ENCODE measurements at places on chromosomes 13 and 19.

DNA sequence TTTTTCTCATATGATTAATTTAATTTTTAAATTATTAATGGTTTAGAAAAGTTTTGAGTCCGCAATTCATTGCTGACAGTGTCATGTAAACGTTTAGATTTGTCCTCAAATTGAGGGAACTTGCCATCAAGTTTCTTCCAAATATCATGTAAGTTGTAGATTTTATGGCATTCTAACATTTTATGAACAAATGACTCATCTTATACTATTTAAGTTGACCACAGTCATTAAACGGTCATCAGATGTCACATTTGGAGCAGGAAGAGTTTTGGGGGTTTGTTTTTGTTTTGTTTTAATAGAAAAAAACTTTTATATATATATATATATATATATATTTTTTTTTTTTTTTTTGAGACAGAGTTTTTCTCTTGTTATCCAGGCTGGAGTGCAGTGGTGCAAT is 4.3 kb downstream of the ZNF114 start:
- DNase-seq: no peak

- no peak for DNase-seq
Observed at GRCh38 chr19:16544473-16545231, 2.4 kb upstream of the CHERP start.

GRCh38 chr13:106373304-106373988 is 162.0 kb downstream of the EFNB2 start:
- no peak for DNase-seq

GRCh38 chr19:38698225-38699026 is 45.8 kb downstream of the CAPN12 start:
- no peak for DNase-seq

GRCh38 chr13:45799451-45799850 is 52.1 kb downstream of the SIAH3 start:
- DNase-seq: no peak

DNA sequence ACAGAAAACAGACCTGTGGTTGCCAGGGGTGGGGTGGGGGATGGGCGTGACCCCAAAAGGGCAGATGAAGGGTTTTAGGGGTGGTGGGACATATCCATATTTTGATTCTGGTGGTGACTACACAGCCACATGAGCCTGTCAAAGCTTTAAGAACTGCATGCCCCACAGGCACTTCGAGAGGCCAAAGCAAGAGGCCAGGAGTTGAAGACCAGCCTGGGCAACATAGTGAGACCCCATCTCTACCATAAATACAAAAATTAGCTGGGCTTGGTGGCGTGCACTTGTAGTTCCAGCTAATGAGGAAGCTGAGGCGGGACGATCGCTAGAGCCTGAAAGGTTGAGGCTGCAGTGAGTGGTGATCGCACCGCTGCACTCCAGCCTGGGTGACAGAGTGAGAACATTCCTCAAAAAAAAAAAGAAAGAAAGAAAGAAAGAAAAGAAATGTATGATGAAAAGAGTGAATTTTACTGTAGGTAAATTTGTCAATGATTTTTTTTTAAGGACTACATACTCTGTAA is 18.9 kb upstream of the BCL3 start:
- DNase-seq: no peak

GRCh38 chr13:24361852-24362366 is 52.5 kb downstream of the C1QTNF9 start:
- DNase-seq: no peak

GRCh38 chr13:96817336-96817941 is 176.8 kb downstream of the OXGR1 start:
- no peak for DNase-seq

DNA sequence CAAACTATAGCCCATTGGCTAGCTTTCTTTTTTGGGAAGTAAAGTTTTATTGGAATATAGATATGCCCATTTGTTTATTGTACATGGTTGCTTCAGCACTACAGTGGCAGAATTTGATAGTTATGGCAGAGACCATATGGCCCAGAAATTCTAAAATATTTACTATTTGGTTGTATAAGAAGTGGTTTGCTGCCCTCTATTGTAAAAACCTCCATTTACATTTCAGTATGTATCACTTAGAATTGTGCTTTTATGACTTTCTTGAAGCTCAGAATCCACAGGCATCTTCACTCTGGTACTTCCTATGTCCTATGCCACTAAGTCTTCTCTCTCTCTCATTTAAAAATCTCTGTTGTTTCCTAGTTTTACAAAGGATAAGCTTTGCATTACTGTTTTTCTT is 37.7 kb downstream of the DLEU7 start:
- no peak for DNase-seq

GRCh38 chr19:42229855-42230351 is 9.8 kb downstream of the ZNF526 start:
- no peak for DNase-seq

GRCh38 chr19:43610493-43610892 is 1.4 kb upstream of the SRRM5 start:
- no peak for DNase-seq

DNA sequence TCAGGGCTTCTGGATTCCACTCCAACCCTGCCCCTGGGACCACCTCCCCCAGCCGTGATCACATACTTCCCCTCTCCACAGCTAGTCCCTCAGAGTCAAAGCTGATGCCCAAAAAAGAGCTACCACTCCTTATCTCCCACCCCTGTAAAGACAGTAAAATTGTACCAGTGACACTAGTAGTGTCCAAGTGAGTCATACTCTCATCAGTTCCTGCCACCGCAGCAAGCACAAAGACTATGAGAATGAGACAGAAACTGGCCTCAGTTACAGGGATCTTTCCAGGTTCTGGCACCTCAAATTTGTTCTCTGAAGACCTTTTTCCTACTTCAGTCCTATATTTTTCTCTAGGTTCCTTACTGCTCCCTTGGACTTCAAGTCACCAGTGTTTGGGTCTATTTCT is 144.2 kb downstream of the SPRY2 start:
- DNase-seq: no peak

DNA sequence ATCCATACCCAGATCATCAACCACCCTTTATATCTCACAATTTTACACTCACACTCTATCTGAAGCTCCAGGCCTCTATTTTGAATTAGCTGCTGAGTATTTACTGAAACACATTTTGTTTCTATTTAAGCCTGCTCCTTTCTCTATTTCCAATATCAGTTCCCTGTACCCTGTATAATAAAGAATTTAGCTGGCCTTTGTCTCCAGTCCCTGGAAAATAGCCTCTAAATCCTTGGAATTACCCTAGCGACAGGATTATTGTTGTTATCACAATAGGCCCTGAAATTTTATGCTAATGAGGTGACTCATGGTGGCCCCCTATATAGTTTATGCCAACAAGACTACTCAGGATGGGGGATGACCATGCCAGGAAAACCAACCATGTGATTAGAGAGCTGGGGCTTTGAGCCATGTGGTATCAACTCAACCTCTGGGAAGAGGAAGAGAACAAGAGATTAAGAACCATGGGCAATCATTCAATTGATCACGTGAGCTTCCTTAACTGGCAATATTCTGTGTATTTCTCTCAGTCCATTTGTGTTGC is 72.7 kb downstream of the KATNAL1 start:
- DNase-seq: no peak

DNA sequence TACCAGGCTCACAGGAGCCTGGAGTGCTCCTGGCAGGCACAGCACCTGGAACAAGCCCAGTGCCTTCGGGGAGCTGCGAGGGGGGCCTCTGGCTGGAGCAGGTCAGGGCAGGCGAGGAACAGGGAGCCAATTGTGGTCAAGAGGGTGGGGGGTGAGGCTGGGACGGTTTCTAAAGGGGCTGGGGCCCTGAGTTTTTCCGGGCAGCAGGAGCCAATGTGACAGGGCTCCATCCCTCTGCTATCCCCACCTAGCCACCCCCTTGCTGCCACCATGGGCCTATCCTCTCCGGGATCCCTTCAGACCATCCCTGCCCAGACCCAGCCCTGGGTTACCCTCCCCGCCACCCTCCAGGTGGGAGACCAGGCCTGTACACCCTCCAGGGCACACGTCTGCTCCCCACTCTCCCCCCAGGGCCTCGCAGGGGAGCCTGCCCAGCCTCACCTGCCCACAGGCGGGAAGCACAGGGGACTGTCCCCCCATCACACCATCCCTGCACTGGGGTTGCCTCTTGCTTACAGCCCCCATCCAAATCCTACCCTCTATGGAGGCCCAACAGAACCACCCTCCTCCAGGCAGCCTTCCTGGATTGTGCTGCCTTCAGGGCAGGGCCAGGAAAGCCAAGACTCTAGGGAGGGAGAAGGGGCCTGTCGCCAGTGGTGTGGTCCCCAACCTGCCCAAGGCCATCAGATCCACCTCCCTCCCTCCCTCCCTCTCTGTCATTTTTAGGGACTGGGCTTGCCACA is 121.0 kb downstream of the URI1 start:
- DNase-seq: no peak

DNA sequence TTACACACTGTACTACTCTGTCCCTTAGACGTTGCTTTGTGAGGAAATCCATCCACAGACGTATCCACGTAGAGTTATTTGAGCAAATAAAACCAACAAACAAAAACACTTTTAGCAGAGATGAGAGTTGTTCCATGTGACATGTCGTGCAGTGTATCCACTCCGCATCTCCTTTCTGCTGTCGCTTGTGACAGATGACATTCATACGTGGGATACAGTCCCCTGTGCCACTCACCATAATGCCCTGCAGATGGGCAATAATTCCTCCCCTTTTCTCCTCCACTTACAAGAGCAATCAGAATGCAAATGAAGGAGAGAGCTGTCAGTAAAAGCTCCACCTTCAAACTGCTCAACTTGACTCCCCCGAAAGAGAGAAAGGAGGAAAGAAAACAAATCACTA is 26.0 kb downstream of the IRS2 start:
- no peak for DNase-seq

DNA sequence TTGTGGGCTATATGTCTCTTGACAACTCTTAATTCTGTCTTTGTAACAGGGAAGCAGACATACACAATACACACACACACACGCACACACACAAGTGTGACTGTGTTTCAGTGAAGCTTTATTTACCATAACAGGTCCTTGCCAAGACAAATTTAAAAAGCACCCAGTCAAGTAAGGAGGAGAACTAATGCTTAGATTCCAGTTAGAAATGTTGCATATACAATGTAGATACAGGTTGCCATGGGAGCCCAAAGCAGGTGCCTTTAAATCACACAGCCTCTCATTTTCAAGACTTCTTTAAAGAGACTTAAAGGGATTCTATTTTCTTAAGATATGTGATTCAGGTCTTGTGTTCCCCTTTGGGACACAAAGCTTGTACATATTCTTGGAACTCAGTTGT is 1551.9 kb downstream of the EFNB2 start:
- no peak for DNase-seq

- DNase-seq: no peak
Observed at GRCh38 chr13:75021151-75021550, 460.8 kb downstream of the TBC1D4 start.

GRCh38 chr13:47226516-47226915 is 329.7 kb upstream of the HTR2A start:
- DNase-seq: no peak

- DNase-seq: peak; percentile 28
Observed at GRCh38 chr13:57629821-57630235, 1.7 kb upstream of the PCDH17 start.

- DNase-seq: no peak
Observed at GRCh38 chr13:38730332-38730731, 43.5 kb downstream of the FREM2 start.

DNA sequence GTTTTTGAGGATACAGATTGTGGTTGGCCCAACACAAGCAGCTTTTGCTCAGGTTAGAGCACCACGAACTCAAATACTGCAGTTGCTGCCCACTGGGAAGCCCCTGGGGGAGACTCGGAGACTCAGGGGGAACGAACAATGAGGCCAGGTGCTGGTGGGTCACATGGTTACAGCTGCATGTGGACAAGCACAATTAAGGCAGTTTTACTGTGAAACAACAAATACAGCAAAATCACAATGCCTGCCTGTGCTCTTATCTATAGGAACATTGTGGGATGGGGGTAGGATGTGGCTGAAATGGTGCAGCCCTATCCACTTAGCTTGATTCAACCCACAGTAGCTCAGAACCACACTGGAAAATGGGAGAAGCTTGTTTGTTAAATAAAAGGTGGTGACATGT is 119.7 kb upstream of the SPATA13 start:
- DNase-seq: no peak

DNA sequence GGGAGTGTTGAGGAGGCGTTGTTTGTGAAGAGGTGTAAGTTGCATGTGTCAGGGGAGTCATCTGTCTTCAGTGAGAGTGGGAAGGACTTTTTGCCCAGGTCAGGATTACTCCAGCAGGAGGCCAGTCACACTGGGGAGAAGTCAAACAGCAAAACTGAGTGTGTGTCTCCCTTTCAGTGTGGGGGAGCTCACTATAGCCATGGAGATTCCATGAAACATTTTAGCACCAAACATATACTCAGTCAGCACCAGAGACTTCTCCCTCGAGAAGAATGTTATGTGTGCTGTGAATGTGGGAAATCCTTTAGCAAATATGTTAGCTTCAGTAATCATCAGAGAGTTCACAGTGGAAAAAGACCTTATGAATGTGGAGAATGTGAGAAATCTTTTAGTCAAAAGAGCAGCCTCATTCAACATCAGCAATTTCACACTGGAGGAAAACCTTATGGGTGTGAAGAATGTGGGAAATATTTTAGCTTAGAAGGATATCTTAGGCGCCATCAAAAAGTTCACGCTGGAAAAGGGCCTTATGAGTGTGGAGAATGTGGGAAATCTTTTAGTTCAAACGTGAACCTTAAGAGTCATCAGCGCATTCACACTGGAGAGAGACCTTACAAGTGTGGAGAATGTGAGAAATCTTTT is 8.4 kb upstream of the ZNF587 start:
- no peak for DNase-seq

- DNase-seq: no peak
Observed at GRCh38 chr13:23876265-23876664, 12.9 kb downstream of the MIPEP start.

DNA sequence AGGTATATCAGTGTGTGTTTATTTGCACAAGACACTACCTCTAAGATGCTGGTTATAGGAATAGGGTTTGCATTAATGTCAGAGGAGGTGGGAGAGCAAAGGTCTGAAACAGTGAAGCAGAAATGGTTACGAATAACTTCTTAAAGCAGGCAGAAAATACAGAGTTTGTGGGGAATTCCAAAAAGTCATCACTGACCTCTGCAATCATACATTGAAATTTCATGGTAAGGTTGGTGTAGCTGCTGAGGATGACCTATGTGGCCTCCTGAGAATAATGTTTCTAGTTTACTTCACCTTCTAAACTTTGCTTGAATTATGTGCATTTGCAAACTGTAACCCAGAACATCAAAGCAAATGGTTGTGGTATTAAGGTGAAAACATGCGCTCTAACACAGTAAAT is 280.1 kb downstream of the PCDH20 start:
- DNase-seq: no peak

DNA sequence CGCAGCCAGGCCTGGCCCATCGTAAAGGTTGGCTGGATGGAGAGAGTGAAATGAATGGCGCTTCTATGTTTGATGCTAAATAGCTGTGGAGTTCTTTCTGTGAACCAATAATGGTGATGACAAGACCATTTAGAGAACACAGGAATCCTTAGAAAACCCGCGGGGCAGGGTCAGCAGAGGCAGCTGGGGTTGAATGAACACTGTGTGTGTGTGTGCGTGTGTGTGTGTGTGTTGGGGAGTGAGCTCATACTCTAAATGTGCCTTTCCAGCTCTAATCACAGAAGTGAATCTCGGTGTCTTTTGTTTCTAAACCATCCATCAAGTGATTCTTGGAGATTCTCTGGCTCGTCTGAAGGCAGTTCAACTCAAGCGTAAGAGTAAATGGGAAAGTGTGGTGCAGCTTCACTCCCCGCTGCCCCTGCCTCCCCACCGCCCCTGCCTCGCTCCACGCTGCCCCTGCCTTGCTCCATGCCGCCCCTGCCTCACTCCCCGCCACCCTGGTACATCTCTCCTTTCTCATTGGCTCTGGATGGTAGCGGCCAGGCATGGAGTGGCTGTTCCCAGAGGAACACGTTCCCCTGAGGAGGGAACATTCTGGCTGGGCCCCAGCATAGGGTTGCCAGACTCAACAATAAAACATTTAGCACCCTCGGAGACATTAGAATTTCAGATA is 21.2 kb downstream of the TMPRSS9 start:
- DNase-seq: no peak
